ENCODE measurements at places on chromosomes 3 and 15.

- DNase-seq: no peak
Measured at GRCh38 chr15:68816795-68817303, 3.8 kb downstream of the ANP32A start.

GRCh38 chr3:45509768-45510129 lies 84.8 kb upstream of the LIMD1 start:
- DNase-seq: no peak

DNA sequence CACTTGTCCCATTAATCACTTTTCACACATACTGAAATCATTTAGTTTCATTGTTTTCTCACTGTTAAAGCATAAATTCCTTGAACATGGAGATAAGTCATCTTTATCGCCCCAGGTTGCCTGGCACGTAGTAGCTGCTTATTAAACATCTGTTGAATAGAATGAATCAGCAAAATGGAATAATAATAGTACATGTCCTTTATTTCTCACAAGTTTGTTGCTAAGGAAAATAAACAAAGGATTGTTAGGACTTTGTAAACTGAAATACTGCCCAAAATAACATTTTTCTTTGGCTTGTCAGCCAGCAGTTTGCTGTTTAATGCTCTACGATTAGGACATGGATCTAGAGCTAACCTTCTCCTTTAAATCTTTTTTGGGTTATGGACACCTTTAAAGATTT lies 17.9 kb downstream of the SLC35A5 start:
- no peak for DNase-seq

GRCh38 chr3:32414522-32415202 lies 23.0 kb downstream of the CMTM7 start:
- DNase-seq: no peak

- no peak for DNase-seq
Measured at GRCh38 chr3:155978324-155978723, 107.9 kb downstream of the GMPS start.
